Hypothalamus (tissue), 51 donors: ENCODE measurements at places on chromosomes 5 and 9.

DNA sequence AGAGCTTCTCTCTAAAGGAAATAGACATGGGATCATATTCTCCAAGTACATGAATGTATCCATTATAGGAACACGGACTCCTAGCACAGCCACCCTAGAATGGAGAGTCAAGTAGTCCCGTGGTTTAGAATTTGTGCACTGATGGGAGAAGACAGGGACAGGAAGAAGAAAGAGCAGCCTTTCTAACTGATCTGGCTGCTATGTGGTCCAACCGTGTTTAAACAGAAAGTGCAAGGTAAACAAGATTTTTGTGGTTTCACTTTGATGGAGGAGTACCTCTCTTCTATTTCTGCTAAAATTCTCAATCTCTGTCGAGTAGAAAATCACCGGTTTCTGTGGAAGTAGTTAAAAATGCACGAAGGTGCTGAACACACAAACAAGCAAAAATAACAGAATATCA lies 171.3 kb downstream of the ST8SIA4 start:
- DNase-seq = no peak

- no peak for DNase-seq
Measured at GRCh38 chr9:36039696-36040095, 3.0 kb downstream of the RECK start.

DNA sequence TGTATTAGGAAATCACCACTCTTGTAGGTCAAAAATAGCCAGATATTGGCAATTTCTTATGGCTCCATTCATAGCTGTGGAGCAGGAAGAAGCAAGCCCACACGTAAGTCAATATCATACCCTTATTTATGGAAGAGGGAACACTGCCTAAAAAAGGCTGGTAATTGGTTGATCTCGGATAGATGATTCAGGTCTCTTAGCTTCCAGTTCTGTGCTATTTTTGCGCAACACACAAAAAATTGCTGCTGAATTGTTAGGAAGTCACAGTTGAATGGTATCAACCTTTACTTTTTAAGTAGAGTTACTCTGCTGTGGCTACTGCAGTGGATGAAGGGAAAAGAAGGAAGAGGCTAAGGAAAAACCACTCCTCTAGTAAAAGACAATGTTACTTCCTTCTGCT lies 168.8 kb downstream of the ARHGAP26 start:
- DNase-seq = no peak

DNA sequence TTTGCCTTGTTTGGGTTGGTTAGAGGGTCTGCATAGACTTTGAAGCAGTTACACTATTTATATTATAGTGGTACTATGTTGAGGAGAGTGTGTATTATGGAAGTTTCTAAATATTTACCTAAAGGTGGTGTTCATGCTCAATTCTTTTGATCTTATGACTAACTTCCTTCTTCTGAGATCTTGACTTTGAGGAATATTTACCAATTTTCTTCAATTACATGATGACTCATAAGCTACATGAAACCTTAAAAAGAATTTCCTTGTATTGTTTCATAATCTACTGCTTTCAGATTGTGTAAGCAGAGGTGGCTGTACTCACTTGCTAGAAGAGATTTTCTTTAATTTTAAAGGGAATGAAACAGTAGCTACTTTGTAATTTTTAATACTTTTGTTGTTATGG lies 276.1 kb downstream of the TAF11L14 start:
- no peak for DNase-seq

GRCh38 chr9:5442400-5443011 lies 4.8 kb upstream of the PLGRKT start:
- DNase-seq = no peak

DNA sequence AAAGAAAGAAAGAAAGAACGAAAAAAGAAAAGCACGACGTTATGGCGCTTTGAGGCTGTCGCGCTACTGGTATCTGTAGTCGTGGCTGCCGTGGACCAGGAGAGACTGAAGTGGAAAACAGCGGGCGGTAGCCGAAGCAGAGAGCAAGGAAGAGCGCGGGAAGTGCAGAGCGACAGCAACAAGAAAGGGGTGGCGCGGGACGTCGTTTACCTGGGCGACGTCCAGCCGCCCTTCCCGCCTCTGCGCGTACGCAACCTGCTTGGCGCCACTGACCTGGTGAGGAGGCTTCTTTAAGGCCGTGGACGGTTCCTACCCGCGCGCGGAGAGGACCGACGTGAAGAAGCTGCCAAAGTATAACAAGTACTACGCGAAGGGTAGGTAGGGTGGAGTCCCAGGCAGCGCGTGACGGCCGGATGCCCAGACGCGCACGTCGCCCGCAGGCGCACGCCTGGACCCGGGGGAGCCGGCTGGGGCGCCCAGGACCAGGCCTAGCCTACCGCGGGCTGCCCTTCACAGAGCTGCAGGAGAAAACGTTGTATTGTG lies 15.4 kb downstream of the CCL28 start:
- no peak for DNase-seq

DNA sequence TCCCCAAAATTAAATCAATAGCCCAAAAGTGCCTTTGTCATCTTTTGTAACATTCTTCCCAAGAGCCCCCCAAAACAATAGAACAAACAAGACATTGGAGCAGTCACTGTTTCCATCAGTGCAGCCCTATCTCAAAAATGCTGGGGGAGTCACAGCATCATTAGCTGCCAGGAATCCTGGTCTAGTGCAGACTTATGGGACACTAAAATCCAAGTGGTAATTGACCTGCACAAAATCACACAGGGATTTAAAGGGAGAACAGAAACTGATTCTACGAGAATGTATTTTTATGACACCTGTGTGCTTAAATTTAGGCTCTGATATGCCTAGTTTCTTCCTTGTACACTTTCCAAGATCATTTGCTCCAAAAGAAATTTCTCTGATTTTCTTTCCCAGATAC lies 172.9 kb downstream of the GLIS3 start:
- DNase-seq = no peak

- no peak for DNase-seq
Measured at GRCh38 chr9:7402334-7403027, 397.1 kb downstream of the DMAC1 start.

GRCh38 chr5:56649569-56649968 lies 165.8 kb upstream of the MAP3K1 start:
- no peak for DNase-seq

- DNase-seq = no peak
Measured at GRCh38 chr9:135170535-135170934, 83.1 kb downstream of the OLFM1 start.
